GM23338 (cell line): ENCODE measurements at places on chromosomes 16 and 17. TPM values are rescaled to one million over a fixed set of nuclear protein-coding genes. Genes with fewer than 3 reads are reported as not detected.

The HOXB1 gene
- total RNA-seq: not detected in 2 replicates

The CCL17 gene
- not detected in 2 replicates for total RNA-seq

The TLCD3B gene
- 28.2 and 37.4 TPM in 2 replicates for total RNA-seq

The ZDHHC1 gene
- total RNA-seq: 2.3 and 2.7 TPM in 2 replicates

The C1QTNF1 gene
- total RNA-seq: 1.9 and 5.2 TPM in 2 replicates

The KRTAP4-5 gene
- not detected in 2 replicates for total RNA-seq

The CHST6 gene
- total RNA-seq: 13.2 and 22.2 TPM in 2 replicates

The GRAP gene
- 0.24 and 0.27 TPM in 2 replicates for total RNA-seq

The FKBP10 gene
- 137 and 151 TPM in 2 replicates for total RNA-seq

The ARHGDIA gene
- 80.1 and 125 TPM in 2 replicates for total RNA-seq

The MT1X gene
- total RNA-seq: 187 and 293 TPM in 2 replicates

The RAB37 gene
- total RNA-seq: 3.4 and 5.2 TPM in 2 replicates

The MRPL27 gene
- total RNA-seq: 74.3 and 98.5 TPM in 2 replicates

The PRAC2 gene
- total RNA-seq: not detected in 2 replicates

The PIRT gene
- total RNA-seq: not detected in 2 replicates

The PRR11 gene
- total RNA-seq: 40.0 and 42.7 TPM in 2 replicates

The MT1M gene
- 1.1 TPM in 1 of 2 replicates, not detected in the other for total RNA-seq

The C16orf96 gene
- total RNA-seq: 1.2 and 2.2 TPM in 2 replicates

The DNAJA2 gene
- total RNA-seq: 94.5 and 99.2 TPM in 2 replicates

The CDYL2 gene
- 4.3 and 4.5 TPM in 2 replicates for total RNA-seq

The G6PC1 gene
- not detected in 2 replicates for total RNA-seq

The ACOX1 gene
- total RNA-seq: 32.8 and 32.9 TPM in 2 replicates

The PLXDC1 gene
- total RNA-seq: 0.28 and 0.39 TPM in 2 replicates

The NRN1L gene
- total RNA-seq: 13.8 and 14.0 TPM in 2 replicates

The CMC2 gene
- total RNA-seq: 35.7 and 63.3 TPM in 2 replicates

The CD79B gene
- 1.3 and 3.0 TPM in 2 replicates for total RNA-seq

The SLC26A11 gene
- total RNA-seq: 16.1 and 23.0 TPM in 2 replicates

The KRT222 gene
- total RNA-seq: 0.12 TPM in 1 of 2 replicates, not detected in the other

The CCDC154 gene
- not detected in 2 replicates for total RNA-seq

The TMEM170A gene
- total RNA-seq: 68.5 and 72.0 TPM in 2 replicates

The CCL7 gene
- total RNA-seq: not detected in 2 replicates

The CLEC18B gene
- 0.31 TPM in 1 of 2 replicates, not detected in the other for total RNA-seq

The NLRP1 gene
- 10.3 and 16.2 TPM in 2 replicates for total RNA-seq
